Memory B cell (primary cell): ENCODE measurements at places on chromosomes 2 and 18.

DNA sequence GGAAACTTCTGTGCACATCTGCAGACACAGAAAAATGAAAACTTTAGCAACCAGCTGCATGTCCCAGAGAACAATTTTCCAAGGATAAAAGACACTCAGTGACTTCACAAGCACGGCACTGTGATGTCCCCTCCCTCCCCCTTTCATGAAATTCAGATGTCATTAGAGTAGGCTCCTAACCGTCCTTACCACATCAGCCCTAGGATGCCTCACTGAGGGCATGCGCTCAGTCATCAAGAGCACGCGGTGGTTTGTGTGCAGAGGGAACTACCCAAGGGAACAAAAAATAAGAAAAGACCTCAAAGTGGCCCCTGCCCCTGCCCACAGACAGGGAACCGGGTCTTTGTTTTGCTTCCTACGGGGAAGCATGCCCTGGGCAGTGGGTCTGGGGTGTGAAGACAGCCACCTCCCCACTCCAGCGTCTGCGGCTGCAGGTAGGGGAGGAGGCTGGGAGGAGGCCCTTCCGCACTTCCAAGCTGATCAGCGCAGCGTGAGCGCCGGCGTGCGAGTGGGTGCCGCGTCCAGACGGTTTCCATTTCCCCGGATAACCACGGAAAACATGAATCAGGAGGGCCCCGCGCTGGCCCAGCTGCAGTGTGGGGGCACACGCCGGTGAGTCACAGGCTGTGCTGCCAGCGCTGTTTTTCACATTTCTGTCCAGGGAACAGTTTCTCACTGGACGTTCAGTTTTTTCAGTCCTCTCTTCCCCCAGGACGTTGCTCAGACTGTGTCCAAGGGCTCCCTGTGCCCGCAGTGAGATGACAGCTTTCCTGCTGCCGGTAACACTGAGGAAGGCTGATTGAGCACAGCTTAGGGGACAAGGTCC, 70.6 kb downstream of the COPS8 start:
- DNase-seq = no peak

DNA sequence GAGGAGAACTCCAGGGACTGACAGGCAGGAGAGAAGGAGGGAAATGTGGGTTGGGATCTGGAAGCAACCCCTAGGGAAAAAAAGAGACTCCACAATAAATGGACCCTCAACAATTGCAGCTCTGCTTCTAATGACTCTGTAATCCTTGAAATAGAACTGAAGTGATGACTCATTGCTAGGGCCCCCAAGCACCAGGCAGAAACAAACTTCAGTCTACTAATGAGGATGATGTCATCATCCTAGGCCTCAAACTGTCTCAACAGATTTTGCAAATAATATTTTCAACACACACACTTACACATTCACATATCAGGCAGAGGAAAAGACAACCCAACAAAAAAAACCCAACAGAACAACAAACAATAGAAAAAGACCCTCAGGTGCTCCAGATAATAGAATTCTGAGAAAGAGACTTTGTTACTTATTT, 143.3 kb downstream of the HDAC4 start:
- DNase-seq = no peak

DNA sequence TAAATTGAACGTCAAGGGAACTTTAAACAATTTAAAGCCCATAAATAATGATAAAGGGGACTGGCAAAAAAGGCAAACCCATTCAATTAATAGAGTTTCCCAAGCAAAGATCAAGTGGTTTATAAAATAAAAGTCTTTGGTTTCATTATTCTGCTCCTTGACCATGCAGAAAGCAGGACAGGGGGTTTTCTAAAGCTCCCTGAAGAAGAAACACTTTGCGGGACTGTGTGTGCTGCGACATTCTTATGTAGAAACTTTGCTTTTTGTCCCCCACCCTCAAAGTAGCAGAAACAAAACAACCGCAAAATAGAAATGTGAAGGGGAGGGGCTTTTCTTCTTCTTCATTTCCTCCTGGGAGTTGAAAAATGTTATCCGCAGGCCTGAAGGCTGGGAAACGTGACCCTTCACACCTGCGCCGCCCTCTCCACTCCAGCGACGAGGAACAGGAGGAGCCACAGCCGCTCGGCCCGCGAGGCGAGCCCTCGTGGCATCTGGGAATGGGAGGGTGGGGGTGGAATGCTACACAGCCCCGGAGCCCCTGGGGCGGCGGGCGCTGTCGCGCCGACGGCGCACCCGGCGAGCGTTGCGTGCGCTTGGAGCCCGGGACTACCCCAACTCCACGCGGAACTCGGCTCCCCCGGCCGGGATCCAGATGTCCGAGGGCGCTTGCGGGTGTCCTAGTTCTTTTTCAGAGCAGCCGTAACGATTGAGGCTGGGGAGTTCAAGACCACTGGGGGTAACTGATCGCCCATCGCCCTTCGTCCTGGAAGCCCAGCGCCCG, 4.3 kb upstream of the GBX2 start:
- DNase-seq = no peak

DNA sequence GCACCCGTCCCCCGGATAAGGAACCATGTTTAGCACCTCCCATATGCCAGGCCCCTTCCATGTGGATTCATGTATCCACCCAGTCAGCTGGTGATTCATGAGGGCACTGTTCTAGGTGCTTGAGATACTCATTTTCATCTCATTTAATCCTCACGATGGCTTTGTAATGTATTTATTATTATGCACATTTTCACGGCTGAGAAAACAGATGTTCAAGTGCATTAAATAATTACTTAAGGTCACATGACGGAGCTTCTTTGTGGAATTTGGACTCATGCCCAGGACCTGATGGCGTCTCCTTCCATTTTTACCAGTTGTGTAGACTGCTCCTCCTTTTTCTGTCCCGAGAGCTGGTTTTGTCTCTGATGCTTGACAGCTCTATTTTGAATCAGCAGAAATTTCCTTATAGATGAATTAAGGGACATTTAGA, 72.2 kb upstream of the RBM44 start:
- no peak for DNase-seq

- no peak for DNase-seq
These were observed 7.0 kb upstream of the REEP1 start for GRCh38 chr2:86344404-86344803.

DNA sequence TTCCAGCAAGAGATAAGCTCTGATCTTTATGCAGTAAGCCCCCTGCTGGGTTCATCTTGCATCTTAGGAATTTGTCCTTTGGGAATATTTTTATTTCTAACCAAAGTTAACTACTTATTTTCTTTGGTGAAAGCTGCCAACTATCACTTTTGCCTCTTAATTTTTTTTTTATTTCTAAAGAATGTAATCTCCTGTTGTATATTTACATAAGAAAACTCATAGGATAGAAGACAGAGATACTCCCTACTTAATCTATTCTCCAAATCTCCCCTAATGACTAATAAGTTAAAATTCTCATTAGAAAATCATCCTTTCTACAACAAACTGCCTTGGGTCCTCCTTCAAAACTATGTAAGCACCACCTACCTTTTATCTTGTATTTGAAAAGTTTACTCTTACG, 612.2 kb upstream of the SLC39A10 start:
- no peak for DNase-seq

GRCh38 chr2:66874411-66874810, 439.5 kb downstream of the MEIS1 start:
- no peak for DNase-seq

- DNase-seq = no peak
These were observed 1.4 kb downstream of the FIGN start for GRCh38 chr2:163734401-163734800.

DNA sequence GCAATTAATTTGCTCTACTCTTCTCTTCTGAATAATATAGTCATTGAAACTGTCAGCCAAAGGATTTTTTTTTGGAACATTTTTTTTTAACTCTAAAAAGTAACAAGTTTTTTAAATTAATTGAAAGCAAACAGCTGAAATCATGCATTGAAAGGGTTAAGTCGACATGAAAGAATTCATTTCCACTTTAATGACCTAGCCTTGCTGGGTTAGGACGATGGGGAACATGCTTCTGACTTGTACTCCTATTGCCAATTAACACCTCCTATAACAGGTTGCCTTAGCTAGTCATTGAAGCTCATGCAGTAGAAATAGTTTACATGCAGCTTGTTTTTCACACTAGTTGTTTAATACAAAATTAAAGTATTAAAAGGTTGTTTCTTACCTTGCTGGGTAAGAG, 47.8 kb downstream of the PSMD14 start:
- DNase-seq = no peak

GRCh38 chr2:59232394-59233165, 991.5 kb upstream of the FANCL start:
- DNase-seq = peak; percentile 16

DNA sequence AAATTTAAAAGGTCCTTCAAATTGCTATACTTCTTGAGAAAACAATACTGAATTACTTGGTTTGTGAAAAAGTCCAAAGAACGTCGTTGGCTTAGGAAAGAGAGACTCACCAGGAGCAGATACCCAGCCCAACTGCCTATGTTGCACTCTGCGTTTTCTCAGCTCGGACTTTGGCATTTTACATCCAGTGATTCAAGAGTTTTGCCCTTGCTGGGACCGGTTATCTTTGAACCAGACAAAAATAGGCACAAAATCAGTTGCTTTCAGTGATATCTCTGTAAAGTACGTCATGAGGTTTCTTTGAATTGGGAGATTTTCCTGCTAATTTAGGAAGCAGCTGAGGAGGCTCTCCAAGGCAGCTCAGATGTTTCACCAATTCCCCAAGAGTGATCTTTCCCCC, 29.3 kb downstream of the FHOD3 start:
- DNase-seq = no peak

DNA sequence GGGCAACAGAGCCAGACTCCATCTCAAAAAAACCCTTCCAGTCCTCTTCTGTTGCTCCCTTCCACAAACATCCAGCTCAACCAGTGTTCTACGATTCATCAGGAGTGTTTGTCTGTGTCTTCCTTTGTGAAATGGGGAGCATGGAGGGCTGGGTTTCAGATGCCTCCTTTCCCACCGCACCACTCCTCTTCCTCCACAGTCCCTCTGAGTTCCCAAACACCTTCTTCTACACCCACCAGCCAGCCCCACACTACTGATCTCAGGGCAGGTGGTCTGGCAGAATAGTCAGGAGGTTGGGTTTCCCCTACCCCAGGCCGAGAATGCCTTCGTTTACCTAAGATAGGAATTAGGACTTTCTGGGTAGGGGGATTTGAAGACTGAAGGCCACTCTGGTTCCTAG, 36.9 kb downstream of the NGEF start:
- DNase-seq = no peak

DNA sequence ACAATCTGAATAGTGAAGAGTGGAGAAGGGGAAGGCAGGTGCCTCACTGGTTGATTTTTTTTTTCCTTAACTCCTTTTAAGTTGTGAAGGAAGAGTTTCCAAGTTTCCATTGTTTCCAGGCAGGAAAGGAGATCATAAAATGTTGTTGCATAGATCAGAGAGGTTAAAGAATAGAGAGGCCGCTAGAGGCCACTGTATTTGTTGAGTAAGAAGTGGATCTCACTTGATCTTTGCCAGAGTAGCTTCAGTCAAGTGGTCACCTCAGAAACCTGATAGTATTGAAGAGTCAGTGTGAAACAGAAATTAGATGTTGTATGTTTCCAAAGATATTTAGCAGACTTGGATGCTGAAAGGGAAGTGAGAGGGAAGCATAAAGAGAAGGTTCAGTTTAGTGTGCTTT, 17.6 kb downstream of the CTNNA2 start:
- no peak for DNase-seq

DNA sequence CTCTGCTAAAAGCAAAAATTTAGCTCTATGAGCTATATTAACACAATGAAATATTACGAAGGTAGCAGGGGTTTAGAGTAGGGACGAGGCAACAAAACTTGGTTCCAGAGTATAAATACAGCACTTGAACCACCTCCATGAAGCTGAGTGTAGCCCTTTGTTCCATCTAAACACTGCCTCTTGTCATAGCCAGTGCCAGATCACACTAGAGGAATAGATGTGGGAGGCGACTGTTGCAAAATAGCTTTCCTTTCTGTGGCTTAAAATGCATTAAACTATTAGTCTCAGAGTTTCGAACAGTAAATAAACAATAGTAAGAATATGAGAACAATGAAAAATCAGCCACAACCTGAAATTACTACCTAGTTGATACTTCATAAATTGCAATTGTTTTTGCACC, 29.8 kb downstream of the PIEZO2 start:
- DNase-seq = no peak
